ENCODE measurements at places on chromosomes 4 and X.

DNA sequence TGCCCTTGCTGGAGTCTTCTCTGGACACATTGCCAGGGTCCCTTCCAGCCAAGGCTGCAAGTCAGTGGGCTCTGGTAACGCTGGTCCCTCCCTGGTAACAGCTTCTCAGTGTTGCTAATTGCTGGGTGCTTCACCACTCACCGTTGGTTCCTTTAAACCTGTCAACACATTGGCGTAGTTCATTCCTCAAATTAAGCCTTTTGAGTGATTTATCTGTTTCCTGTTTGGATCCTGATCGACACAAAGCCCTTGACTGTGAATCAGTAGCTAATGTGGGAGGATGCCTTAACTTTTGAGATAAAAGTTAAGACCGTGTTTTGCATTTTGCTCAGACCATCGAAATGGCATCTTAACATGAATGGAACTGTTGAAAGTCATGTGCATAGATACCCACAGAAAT lies 125.9 kb downstream of the AMELX start:
- no peak for DNase-seq

DNA sequence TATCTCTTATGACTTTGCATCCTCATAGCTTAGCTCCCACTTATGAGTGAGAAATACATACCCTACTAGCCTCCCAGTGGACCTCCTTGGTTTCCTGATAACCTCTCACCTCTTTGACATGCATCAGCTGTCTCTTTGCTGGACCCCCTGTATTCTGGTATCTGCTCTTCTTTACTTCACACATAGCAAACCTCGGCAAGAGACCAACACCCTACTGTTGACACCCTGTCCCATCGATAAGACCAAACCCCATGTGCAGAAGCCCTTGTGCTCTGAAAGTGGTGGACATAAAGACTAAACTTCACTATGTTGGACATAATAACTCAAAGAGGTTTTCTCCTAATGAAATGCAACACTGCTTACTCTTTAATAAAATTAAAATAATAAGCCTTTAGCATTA lies 75.7 kb downstream of the RNF150 start:
- no peak for DNase-seq

DNA sequence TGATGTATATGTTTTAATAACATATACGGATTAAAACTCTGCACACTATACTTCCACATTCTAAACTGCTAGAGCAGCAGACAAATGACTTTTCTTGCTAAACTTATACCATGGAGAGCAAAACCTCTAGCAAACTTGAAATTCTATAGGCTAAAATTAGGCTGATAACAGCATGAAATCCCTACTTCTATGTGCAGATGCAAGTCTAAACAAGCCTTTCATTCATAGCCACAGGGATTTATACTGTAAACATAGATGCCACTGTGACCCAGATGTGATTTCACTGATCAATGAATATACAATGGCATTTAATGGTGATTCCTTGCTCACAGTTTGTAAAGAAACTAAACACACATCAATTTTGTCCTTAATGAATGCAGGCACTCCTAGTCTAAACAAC lies 151.0 kb downstream of the ANTXR2 start:
- no peak for DNase-seq

- DNase-seq, result no peak
These were observed 293.2 kb upstream of the PRPS2 start for GRCh38 chrX:12497832-12498591.

DNA sequence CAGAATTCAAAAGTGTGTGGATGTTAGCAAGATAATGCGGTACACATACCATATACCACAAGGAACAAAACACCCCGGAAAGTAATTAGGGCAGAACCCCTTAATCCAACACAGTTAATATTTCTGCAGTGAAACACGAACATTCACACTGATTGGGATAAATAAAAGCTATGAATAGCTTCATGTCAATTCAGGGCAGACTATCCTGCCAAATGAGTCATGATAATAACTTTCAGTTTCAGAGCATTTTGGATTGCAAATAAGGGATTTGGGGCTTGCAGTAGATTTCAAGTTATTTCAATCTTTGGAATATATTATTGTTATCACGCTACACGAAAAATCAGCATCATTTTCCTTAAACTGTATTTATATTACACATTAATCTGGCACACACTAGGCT lies 24.3 kb downstream of the IRF2 start:
- no peak for DNase-seq

- no peak for DNase-seq
These were observed 17.9 kb upstream of the OGT start for GRCh38 chrX:71515038-71515396.

DNA sequence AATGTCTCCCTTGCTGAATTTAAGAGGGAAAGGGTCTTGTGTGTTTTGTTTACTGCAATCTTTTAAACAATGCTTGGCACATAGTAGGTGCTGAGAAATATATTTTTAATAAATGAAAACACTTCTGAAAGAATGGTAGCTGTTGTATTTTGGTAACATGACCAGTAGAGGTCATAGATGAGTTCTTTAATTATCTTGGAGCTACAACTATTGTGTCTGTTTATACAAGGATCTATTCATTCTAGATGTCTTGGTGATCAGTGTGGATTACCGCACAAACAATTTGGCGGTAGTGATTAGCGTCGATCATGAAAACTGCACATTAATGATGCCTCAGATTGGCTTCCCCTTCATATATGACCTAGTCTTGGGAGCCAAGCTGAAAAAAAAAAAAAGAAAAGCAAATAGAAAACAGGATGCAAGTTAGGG lies 21.4 kb upstream of the SCRG1 start:
- DNase-seq, result no peak

GRCh38 chrX:39491548-39492297 lies 606.0 kb downstream of the BCOR start:
- no peak for DNase-seq

- DNase-seq, result no peak
These were observed 60.9 kb upstream of the IL13RA1 start for GRCh38 chrX:118666521-118666920.

- DNase-seq, result no peak
These were observed 90.8 kb downstream of the PSAPL1 start for GRCh38 chr4:7343950-7344349.

DNA sequence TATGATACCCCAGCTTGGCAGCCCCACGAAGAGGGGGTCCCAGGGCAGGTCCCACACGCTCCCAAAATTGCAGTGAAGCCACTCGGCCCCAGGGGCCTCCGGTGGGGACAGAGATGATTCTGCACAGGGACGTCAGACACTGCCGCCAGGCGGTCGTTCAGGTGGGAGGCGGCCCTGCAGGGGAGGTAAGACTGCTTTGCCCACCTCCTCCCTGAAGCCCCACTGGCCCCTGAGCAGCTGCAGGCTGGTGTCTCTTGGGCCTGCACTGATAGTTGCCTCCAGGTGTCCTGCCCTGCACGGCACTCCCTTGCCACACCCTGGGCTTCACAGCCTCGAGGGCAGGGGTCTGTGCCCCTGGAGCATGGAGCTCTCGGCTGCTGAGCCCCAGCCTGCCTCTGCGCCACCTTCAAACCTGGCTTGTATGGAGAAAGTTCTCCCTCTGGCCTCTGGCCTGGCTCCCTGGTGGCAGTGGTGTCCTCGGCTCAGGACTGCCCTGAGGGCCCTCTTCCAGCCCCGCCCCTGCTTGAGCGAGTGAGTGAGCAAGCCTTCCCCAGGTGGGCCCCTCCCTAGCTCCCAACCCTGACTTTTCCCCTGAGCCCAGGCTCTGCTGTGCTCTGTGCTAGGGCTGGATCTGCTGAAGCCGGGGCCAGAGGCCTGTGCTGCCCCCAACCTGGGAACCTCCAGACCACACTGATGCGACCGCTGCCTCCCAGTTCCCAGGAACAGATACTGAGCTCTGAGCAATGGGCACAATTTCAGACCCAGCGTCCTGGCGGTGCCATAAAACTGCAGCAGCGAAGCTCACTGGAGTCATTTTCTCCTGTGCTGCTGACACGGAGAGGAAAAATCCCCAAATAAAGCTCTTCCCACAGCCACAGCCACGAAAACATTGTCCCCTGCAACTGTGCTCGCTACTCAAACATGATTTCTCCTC lies 16.1 kb downstream of the ADRA2C start:
- no peak for DNase-seq

DNA sequence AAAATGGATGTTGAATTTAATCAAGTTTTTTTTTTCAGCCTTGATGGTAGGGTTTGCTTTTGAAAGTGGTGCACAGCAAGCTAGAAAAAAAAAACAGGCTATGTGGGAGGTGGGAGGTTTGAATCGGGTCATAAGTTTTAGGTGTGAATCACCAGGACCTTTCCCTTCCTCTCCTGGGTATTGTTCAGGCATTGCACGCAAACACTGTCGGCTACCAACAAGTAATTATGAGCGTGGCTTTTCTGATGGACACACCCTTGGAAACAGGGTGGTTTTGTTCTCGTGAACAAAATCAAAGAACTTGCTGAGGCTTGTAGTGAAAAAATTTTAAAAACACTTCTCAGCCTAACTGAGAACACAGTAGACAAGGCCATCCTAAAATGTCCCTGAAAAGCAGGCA lies 18.1 kb downstream of the PIR start:
- DNase-seq, result no peak

GRCh38 chrX:133609166-133609565 lies 193.9 kb upstream of the GPC4 start:
- no peak for DNase-seq

GRCh38 chrX:49077941-49078340 lies 1.7 kb downstream of the WDR45 start:
- no peak for DNase-seq

- no peak for DNase-seq
These were observed 121.0 kb upstream of the ARSJ start for GRCh38 chr4:114100288-114101031.

GRCh38 chr4:78629991-78630541 lies 78.5 kb downstream of the ANXA3 start:
- DNase-seq, result no peak

DNA sequence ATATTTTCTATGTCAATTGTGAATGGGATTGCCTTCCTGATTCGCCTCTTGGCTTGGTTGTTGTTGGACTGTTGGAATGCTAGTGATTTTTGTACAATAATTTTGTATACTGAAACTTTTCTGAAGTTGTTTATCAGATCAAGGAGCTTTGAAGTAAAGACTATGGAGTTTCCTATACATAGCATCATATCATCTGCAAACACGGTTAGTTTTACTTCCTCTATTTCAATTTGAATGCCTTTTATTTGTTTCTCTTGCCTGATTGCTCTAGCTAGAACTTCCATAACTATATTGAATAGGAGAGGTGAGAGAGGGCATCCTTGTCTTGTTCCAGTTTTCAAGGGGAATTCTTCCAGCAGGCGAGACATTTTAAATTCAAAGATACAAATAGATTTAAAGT lies 226.5 kb downstream of the FBXO8 start:
- DNase-seq, result no peak

DNA sequence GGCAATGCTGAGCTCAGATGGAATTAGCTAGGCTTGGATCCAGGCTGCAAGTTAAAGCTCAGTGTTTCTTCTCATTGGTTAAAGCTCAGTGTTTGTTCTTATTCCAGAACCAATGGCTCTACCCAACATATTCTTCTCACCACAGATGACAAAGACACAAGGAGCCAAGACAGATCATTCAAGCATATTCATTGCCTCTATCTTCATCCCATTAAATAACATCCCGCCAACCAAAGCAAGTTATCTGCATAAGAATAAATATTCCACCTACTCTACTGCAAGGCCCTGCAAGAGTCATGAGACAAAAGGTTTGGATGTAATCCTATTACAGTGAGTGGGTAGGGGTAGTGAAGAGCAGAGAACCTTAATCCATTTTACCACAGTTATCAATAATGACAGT lies 766.5 kb downstream of the C4orf33 start:
- DNase-seq, result no peak

- DNase-seq, result no peak
These were observed 24.3 kb upstream of the NDNF start for GRCh38 chr4:121096629-121097028.

- no peak for DNase-seq
These were observed 255.0 kb upstream of the PITX2 start for GRCh38 chr4:110877778-110878370.

- DNase-seq, result no peak
These were observed 598 bp downstream of the MAOB start for GRCh38 chrX:43881410-43882293.

- no peak for DNase-seq
These were observed 277.4 kb downstream of the NKX6-1 start for GRCh38 chr4:84221704-84222103.

GRCh38 chr4:33302321-33302720 lies 2582.2 kb downstream of the PCDH7 start:
- DNase-seq, result no peak

- DNase-seq, result no peak
These were observed 9.3 kb downstream of the CNKSR2 start for GRCh38 chrX:21383546-21383945.

GRCh38 chr4:124028182-124028581 lies 631.6 kb downstream of the SPRY1 start:
- no peak for DNase-seq

DNA sequence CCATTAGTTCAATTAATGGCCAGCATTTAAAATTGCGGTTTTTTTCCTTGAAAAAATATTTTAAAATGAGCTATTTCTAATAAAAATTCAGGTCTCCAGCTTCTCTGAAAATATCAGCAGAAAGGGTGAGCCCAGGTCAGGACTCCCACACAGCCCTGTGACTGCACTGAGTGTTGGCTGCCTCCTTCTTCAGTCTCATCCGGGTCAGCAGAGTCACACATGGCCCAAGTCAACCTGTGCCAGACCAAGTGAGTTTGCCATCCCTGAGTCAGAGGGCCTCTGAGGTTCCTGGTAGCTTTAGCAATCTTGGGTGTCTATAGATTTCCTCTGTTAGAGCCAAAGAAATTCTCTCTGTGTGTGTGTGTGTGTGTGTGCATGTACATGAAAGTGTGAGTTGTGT lies 22.1 kb upstream of the MSX1 start:
- no peak for DNase-seq

DNA sequence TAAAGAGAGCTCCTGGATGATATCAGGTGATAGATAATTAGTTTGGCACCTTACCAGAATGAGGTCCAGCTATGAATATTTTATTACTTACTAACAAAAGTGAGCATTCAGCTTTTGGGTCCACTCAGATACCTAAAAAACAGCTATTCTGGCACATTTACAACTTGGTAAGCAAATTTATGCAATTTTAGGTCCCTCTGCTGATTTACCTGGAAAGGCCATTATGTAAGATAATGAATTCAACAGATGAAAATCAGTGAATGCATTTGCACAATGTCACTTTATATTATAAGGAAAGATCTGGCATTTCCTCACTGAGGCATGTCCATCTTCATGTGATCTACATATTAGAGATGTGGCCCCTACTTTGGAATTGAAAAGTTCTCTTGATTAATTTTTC lies 517.0 kb downstream of the SPRY1 start:
- no peak for DNase-seq

DNA sequence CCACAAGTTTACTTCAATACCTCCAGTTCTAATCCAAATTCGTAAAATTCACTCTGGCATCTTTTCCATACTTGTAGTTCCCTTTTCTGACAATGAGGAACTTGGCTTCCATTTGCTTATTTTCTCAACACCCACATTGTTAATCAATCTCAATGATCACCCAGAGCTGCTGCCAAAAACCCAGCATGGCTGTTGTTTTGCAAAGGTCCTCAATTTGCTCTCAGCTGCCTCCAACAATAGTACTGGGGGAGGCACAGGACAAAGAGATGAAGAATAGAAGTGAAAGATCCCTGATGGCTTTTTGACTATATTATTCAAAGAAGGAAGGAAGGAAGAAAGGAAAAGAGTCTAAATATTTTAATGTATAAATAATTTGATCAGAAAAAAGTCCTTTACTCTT lies 847.8 kb downstream of the RAPGEF2 start:
- DNase-seq, result no peak

Measured in omental fat pad (tissue), 4 donors.